Stimulated activated CD8-positive, alpha-beta memory T cell treated with anti-CD3 and anti-CD28 coated beads, Interleukin-15, amount 100 ng/mL, for 24 hours (primary cell): ENCODE measurements at places on chromosomes 7 and 10.

DNA sequence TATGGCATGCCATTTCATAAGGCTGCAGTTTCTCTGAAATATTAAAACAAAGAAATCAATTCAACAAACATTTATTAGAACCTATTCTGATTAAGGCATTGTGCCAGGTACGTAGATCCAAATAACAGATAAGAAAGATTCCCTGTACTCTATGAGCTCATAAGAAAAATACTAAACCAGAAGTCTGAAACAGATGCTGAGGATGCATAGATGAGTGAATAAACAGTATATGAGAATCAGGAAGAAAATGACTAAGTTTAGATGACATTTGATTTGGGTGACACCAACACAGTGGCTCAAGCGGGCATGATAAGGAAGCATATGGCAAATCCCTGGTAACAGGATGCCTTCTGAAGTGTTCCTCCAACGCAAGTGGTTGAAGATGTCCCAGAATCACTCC lies 477.2 kb downstream of the PARD3 start:
- DNase-seq, result no peak

- no peak for DNase-seq
Observed at GRCh38 chr7:151459726-151460473, 20.0 kb upstream of the CRYGN start.

DNA sequence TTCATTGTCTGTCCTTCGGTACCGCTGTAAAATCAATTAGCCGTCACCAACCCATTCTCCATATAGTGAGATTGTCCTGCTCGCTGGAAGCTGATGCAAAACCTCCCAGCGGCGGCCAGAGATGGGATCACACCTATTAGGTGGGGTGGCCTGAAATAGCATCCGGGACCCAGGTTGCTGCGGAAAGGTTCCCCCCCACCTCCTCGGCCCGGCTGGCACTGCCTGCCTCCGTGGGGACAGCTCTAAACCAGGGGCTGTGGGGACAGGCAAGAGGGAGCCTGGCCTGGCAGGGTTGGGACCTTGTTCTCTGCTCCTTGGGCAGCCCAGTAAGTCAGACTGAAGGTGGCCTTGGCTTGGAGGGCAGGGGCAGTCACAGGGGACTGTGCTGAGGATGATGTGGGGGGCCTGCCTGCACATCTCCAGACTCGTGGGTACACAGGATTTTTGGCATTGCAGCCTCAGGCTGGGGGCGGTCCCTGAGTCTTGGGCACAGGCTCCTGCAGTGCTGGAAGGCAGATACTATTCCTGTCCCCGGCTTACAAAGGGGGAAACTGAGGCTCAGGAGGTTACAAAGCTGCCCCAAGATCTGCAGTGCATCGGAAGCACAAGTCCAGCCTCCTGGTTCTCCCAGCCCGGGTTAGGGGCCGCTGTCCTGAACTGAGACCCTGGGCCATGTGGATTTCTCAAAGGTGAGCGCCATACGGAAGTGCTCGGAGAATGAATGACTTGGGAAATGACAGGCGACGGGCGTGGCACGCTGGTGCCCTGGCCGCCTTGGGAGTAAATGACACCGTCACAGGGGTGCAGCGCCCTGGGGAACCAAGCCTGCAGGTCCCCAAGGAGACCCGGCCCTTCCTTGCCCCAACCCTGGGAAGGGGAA lies 65.6 kb downstream of the UNCX start:
- no peak for DNase-seq

DNA sequence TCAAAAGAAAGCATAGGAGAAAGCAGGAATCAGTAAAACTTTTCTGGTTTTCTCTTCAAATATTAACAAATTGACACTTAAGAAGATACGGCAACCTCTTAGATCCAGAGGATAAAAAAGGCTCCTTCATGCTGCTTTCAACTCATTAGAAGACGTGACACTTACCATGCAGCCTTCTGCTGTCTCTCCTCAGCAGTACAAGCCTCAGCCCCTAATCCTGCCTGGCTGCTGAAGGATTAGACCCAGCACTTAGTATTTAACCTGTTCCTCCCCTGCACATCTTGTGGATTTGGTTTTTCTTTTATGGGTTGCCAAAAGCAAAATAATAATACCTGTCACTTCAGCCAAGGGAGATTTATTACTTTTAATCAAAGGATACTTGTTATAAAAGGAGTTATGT lies 108.4 kb downstream of the LYZL1 start:
- DNase-seq, result no peak

- no peak for DNase-seq
Observed at GRCh38 chr10:16381083-16381482, 55.7 kb upstream of the PTER start.

DNA sequence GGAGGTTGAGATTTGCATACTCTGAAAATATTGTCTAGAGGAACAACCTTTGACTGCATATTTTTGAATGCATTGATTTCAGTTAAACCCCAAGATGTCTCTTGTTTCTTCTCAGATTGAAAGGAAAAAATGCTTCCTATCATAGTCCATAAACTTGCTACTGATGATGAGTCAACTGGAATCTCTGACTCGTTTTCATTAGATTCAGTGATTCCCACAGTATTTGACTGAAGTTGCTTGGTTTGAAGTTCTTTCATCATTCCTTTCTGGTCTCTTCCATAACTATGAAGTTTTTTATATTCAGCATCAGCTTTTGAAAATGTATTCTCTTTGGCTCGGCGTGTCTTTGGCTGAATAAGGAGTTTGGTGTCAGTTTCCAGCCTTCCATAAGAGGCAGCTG lies 10.7 kb downstream of the PEX1 start:
- no peak for DNase-seq

GRCh38 chr7:74573512-74573911 lies 84.0 kb upstream of the GTF2I start:
- no peak for DNase-seq

DNA sequence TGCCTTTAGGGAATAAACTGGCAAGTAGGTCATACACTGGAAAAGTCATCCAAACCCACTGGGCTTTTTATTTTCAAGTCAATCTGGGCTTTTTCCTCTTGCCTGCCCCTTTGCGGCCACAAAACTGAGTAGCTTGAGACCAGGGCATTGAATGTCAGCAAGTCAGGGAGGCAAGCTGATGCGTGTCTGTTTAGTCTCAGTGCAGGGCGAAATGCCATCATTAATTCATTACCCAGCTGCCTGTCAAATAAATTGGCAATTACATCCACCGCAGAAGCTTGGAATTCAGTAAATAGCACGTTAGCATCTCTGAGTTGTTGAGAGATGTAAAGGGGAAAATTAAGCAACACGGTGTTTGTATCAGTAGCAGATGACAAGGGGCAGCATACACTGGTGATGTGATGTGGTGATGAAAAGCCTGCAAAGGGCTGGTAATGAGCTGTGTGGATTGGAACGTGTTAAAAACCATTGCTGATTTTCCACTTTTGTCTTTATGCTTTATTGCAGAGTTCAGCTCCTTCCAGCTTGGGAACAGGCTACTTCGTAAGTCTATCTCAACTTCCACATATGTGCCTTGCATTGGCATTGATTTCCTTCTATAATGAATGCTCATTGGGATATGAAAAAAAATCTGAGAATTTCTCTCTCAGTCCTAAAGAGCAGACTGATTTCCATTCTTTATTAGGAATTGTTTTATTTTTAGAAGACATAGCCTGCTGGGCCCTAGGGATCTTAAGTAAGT lies 535.9 kb downstream of the AUTS2 start:
- DNase-seq, result no peak

DNA sequence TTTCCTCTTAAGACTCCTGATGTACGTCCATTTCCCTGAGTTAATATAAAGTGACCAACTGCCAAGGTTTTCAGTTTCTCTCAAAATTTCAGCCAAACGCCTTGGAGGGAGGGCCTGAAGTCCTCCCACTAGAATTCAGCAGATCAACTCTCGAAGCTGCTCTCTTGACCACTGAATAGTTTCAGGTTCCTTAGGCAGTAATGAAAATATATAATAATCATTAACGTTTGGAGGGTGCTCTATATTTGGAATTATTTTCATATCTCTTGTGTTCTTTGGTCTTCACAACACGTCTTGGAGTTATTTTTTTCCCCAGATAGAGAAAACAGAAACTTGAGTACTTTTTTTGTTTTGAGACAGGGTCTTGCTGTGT lies 123.6 kb upstream of the SFMBT2 start:
- no peak for DNase-seq

DNA sequence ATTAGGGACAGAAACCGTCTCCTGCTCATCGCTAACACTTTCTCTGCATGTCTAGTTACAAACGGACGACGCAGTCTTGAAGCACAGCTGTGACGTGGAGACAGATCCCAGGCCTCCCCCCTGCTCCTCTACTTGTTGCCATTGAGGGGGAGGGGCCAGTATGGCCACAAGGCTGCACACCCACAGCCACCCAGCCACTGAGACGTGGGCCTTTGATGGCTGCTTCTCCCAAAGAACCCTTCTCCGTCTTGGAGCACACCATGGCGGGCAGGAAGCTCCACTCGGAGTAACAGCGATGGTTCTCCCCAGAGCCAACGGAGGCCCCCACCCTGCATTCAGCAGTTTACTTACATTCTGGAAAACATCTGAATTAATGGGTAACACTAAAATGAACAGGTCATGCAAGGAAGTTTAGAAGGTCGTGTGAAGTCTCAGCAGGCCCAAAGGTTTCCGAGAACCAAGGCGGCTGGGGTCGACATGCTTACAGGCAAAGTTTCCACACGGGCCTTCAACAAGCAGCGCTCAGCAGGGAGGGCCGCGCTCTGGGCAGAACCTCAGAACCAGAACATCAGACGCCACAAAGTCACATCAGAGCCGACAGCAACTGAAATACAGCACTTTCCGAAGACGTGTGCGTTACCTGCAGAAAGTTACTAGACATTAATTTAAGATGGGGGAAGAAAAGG lies 169.6 kb downstream of the DIP2C start:
- no peak for DNase-seq

DNA sequence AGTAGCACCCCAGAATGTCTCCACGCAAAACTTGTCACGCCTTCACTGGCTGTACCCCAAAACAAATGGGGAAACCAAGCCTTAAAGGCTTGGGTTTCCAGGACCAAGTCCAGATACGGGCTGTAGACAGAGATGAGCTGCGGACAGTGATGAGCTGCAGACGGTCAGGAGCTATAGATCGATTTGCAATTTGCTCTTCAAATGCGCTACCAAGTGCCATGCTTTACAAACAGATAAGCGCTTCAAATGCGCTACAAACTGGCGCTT lies 658 bp upstream of the SGCE start:
- no peak for DNase-seq

- DNase-seq, result no peak
Observed at GRCh38 chr7:106747804-106748203, 86.8 kb upstream of the CCDC71L start.
